NCI-H69 (cell line): ENCODE measurements at places on chromosomes 11 and 22.

- no peak for DNase-seq
These were observed 118.5 kb upstream of the APOA1 start for GRCh38 chr11:116955949-116956348.

GRCh38 chr11:134913999-134914590 is 502.1 kb upstream of the B3GAT1 start:
- no peak for DNase-seq

- peak; percentile 12 for DNase-seq
These were observed 37.6 kb upstream of the BIRC3 start for GRCh38 chr11:102279641-102280170.

- no peak for DNase-seq
These were observed 47.2 kb downstream of the BUD13 start for GRCh38 chr11:116725434-116726221.

- DNase-seq = no peak
These were observed 64.5 kb upstream of the LARGE1 start for GRCh38 chr22:33984656-33985285.

DNA sequence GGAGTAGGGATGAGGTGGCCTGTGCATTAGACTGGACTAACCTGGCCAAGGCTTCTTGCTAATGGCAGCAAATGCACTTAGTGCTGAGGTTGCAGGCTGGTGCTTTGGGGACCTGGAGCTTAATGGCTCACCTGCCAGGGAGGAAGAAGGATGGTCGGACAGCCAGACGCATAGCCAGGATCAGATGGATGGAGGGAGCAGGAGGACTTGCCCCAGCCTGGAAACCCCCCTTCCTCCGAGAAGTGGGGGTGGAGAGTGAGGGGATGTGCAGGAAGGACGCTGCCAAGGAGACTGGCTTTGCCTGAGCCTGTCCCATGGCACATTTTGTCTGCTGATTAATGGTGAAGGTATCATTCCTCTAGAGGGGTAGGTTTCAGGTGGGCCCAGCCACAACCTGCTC is 17.9 kb downstream of the IGLL1 start:
- no peak for DNase-seq

DNA sequence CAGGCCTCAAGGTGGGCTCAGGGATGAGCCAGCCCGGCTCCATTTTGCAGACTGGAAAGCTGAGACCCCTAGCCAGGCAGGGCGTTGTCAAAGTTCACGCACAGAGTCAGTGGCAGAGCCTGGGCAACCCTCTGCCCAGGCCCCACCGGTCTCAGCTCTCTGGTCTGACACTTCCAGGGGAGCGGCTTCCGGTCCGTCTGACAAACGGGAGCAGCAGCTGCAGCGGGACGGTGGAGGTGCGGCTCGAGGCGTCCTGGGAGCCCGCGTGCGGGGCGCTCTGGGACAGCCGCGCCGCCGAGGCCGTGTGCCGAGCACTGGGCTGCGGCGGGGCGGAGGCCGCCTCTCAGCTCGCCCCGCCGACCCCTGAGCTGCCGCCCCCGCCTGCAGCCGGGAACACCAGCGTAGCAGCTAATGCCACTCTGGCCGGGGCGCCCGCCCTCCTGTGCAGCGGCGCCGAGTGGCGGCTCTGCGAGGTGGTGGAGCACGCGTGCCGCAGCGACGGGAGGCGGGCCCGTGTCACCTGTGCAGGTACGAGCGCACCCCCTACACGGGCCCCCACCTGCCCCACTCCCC is 36.0 kb downstream of the CD6 start:
- DNase-seq = peak; percentile 62

DNA sequence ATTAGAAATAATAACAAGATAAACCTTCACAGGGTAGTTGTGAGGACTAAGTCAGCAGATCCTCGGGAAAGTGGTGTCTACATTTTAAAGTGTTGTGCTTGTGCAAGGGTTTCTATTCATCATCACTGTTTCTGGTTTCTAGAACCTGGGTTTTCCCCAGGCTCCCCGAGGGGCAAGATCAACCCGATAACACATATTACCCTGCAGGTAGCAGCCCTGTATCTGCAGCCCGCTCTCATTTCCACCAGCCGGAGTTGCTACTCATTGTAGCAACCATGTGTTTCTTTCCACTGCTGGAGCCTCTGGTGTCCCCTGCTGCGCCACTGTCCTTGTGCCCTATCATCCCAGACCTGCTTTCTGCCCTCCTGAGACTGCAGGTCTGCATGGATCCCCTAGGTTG is 67.0 kb downstream of the MIAT start:
- DNase-seq = no peak

- no peak for DNase-seq
These were observed 67.1 kb upstream of the GRAMD1B start for GRCh38 chr11:123362941-123363340.

DNA sequence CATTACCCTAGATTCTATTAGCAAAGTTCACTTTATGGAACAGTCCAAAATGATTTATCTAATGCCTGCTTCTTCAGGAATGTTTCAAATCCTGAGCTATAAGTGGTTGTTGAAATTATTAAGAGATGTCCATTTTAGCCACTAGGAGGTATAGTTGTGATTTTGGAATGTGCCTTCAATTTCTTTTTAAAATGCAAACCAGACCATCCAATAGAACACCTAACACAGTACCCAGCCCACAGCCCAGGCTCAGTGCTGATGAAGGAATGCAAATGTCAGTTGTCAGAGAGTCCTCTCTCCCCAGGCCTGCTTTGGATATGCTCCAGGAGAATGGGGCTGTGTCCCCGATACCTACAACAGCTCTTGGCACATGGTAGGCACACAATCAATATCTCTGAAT is 85.8 kb upstream of the E2F8 start:
- DNase-seq = no peak

DNA sequence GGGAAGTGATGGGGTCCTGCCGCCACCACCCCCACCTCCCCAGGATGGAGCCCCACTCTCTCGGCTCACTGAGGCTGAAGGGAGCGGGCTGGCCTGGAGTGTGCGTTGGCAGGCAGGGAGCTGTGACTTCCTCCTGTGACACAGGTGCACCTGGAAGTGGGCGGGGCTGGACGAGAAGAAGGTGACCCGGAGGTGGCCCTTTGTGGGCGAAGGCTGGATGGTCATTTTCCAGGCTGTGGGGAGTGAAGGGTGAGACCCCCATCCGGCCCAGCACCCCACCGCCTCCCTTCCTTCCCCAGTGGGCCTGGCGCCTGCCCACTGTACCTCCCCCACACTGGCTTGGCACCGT is 15.3 kb downstream of the IL17REL start:
- DNase-seq = peak; percentile 15

DNA sequence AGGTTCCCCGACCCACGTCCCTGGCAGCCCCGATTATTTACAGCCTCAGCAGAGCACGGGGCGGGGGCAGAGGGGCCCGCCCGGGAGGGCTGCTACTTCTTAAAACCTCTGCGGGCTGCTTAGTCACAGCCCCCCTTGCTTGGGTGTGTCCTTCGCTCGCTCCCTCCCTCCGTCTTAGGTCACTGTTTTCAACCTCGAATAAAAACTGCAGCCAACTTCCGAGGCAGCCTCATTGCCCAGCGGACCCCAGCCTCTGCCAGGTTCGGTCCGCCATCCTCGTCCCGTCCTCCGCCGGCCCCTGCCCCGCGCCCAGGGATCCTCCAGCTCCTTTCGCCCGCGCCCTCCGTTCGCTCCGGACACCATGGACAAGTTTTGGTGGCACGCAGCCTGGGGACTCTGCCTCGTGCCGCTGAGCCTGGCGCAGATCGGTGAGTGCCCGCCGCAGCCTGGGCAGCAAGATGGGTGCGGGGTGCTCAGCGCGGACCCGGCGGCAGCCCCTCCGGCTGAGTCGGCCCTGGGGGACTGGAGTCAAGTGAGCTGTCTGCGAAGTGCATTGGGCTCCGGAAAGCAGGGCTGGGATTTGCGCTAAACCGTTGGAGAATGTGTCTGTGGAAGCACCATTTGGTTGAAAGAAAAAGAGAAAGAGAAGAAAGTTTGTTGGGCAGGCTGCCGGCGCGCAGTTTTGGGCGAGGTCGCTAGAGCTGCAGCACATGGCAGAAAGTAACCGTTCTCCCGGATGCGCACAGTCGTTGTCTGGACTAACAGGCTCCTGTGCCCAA is at the start of gene CD44:
Gene CD44, plus strand, starts transcription at position 229 of the 779 bp plus-strand sequence. Its CDS starts 133 bp downstream, at position 362.
- DNase-seq = peak; percentile 90

DNA sequence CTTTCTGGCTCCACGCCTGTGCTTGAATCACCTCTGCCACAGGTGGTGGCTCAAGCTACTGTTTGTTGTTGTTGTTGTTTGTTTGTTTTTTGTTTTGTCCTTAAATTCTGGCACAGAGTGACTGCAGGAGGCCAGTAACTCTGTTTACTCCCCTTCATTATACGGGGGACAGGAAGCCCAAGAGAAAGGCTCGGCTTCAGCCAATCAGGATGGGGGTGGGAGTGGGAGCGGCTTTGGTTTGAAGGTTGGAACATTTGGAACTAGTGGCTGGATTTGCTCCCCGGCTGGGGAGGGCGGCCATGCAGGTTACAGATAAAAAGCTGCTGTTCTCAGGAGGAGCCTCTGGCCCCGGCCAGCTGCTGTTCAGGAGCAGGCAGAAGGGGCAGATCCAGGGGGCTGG is 19.7 kb upstream of the CABP2 start:
- DNase-seq = no peak

DNA sequence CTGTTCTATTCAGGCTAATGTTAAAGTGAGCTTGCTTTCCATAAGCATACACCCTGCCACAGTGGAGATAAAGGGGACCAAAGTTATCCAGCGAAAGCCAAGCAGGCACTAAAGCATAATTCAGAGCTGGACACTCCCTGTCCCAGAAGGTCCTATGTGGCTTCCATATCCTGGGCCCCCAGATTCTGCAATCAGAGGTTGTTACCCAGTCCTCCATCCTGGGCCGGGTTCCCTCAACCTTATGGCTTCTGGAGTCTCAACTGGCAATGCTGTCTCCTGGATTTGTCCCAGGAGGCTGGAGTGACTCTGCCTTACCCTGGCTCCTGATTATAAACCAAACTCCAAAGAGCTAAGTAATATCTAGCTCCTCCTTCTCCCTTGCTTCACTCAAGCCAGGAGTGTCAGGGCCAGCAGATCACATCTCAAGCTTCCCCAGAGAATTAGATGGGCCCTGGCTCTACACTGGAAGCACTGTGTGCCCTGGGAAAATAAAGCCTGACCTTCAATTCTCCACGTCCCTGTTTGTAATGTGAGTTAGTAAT is 14.0 kb upstream of the SMIM35 start:
- no peak for DNase-seq

DNA sequence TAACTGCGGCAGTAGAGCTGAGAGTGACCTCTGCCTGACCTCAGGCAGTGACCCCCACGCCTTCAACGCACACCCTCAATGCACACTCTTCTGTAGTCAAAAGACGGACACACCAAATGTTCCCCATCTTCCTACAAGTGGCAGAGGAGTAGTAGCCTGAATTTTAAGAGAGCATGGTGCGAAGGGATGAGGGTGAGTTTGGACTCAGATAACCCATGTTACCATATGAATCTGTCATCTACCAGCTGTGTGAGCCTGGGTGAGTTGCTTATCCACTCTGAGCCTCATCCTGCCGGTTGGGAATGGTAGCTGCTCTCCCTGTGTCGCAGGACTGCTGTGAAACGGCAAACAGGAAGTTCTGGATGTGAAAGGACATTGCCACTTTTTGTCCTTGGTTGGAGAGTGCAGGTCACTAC is 20.6 kb upstream of the ROBO3 start:
- DNase-seq = no peak

- peak; percentile 60 for DNase-seq
These were observed 673.1 kb downstream of the KCNA4 start for GRCh38 chr11:29343465-29344333.

- DNase-seq = no peak
These were observed 29.7 kb downstream of the CD44 start for GRCh38 chr11:35168671-35169070.

DNA sequence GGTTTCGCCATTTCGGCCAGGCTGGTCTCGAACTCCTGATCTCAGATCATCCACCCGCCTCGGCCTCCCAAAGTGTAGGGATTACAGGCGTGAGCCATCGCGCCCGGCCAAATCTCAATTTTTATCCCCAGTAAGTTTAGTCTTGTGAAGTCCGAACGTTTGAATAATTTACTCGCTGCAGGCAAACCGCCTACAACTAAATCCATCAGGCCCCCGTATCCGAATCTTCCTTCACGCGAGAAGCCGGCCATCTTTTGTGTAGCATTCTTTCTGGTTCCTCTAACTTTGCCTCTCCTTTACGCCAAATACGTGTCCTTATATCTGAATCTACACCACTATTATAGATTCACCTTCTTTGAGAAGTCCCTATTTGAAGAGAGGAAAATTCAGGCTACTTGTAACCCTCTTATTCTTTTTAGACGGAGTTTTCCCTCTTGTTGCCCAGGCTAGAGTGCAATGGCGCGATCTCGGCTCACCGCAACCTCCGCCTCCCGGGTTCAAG is 581 bp upstream of the EIF3L start:
- peak; percentile 24 for DNase-seq

DNA sequence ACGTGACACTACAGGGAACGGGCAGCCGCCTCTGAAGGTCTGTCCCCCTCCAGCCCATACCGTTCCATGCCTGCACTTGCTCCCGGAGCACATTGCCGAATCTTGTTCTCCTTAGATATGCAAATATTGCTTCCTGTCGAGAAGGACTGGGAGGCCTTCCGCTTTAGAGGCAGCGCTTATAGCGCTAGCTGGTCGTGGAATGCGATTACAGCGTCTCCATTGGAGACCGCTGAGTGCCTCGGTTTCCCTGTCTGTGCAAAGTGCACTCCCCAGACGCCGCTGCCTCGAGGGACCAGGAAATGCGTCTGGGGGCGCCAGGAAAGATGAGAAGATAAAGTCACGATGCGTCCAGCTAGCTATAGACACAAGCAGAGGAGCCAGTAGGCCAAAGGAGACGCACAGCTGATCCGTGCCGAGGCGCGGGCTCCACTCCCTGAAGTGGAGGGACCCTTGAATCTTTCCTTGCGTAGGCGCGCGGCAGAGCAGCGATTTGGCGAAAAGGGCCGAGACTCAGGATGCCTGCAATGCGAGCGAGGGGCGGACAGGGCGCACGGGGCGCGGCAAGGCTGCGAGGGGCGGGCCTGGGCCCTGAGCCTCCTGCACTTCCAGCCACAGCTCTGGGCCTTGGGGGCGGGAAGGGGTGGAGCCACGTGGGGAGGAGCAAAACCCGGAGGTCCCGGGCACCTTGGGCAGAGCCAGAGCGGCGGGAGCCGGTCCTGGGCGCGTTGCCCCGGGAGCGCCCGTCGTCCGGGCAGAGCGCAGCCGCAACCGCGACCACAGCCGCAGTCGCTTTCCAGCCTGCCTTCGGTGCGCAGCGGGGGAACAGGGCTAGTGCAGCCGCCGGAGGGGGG is at the start of gene RASSF10:
Gene RASSF10, plus strand, starts transcription at position 692 of the 851 bp plus-strand sequence. CDS start 261 bp downstream, outside the sequence.
- DNase-seq = peak; percentile 90

- DNase-seq = no peak
These were observed 60.0 kb downstream of the BTG4 start for GRCh38 chr11:111452146-111452545.

GRCh38 chr11:83723999-83724398 is 437.8 kb upstream of the CCDC90B start:
- DNase-seq = peak; percentile 86

DNA sequence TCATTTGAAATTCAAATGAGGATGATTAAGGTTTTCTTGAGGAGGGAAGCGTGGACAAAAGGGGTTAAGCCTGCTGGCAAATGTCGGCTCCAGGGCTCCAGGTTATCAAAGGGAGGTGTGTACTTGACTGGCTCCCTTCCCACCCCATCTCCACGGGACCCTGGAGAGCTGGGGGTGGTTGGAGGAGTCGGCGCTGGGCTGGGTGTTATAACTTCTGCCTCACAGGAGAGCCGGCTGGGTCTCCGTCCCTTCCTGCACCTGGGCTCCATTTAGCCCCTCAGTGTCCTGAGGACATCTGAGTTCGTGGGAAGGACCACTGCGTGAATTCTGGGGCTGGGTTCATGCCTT is 15.6 kb downstream of the POU2F3 start:
- DNase-seq = no peak

- DNase-seq = no peak
These were observed 29.4 kb upstream of the PDE3B start for GRCh38 chr11:14614091-14614622.
